ENCODE measurements at places on chromosomes 3 and 15. TPM values are rescaled to one million over a fixed set of nuclear protein-coding genes. Genes with fewer than 3 reads are reported as not detected.
A peak's percentile ranks its signal among the peaks of the same experiment; 100 is the strongest.

- peaks cover 32% of the 10 kb centered on the region for H3K4me1 ChIP-seq
- no peak overlapping the region for H3K4me3 ChIP-seq
- no peak for DNase-seq
- no peaks in the 10 kb centered on the region for H3K36me3 ChIP-seq
These were observed 4.6 kb upstream of the DAG1 start for GRCh38 chr3:49465270-49466034.

DNA sequence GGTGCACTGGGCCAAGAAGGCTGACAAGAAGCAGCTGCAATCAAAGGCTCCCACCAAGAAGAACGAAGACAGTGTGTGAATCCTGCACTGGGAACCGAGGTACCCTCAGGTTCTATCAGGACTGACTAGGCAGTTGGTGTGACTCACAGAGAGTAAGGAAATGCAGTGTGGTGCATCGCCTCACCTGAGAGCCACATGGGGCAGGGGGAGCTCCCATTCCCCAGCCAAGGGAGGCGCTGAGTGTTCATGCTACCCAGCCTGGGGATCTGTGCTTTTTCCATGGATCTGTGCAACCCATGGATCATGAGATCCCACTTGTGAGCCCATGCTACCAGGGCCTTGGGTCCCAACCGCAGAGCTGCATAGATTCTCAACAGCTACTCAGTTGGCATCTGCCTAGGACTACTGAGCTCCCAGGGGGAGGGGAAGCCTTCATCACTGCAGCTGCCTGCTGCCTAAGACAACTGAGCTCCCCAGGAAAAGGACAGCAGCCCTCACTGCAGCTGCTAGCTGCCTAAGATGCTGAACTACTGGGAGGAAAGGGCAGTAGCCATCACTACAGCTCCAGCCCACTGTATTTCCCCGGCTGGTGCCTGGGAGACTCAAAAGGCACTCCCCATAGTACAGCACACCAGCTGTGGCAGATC is 6.9 kb upstream of the PLSCR2 start:
- no peaks in the 10 kb centered on the region for H3K27me3 ChIP-seq
- H3K27ac ChIP-seq: no peak overlapping the region
- no peak overlapping the region for H3K4me3 ChIP-seq
- no peak for DNase-seq
- no peaks in the 10 kb centered on the region for H3K36me3 ChIP-seq

DNA sequence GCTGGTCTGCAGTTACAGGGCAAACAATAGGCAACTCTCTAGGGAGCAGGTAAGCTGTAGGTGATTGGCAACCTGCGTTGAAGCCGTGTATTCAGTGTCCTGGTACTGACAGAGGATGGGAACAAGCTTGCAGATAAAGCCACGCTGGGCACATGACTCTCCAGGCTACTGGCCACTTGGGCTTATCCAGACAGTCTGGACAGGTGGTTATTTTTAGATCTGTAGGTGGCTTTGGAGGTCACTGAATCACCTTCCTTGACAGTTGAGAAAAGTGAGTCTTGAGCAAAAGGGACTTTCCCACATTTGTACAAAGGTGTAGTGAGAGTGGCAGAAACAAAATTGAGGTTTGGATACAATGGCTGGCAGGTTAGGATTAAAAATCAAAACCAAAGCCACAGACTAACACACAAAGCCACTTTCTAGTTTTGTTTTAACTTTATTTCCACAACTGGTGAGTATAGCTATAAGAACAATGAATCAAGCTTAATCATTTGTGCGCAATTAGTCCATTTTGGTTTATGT is 22.3 kb upstream of the IL1RAP start:
- H3K27ac ChIP-seq: no peak overlapping the region
- H3K36me3 ChIP-seq: no peaks in the 10 kb centered on the region
- peaks cover 5% of the 10 kb centered on the region for H3K4me1 ChIP-seq
- no peak for DNase-seq

- no peaks in the 10 kb centered on the region for H3K36me3 ChIP-seq
- H3K27me3 ChIP-seq: no peaks in the 10 kb centered on the region
- no peak overlapping the region for H3K27ac ChIP-seq
- peaks cover 28% of the 10 kb centered on the region for H3K4me1 ChIP-seq
These were observed 111.5 kb downstream of the TBL1XR1 start for GRCh38 chr3:177085794-177086193.

DNA sequence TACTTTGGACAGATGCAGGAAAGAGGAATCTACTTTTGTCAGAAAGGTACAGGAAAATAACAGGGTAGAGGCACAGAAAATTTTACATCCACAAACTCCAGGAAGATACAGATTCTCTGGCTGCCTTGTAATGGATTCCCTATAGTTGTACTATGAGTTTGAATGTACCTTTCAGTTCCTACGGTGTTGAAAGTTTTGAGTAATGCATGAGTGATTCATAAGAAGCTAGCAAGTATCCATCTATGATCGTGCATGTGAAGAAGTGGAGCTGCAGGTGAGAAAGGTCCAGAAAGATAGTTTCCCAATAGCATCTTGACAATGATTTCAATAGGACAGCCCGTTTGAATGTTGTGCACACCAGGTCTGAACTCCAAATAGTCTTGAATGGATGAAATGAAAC is 786.5 kb upstream of the ROBO1 start:
- no peaks in the 10 kb centered on the region for H3K27me3 ChIP-seq
- H3K36me3 ChIP-seq: no peaks in the 10 kb centered on the region
- no peaks in the 10 kb centered on the region for H3K4me1 ChIP-seq
- H3K4me3 ChIP-seq: no peak overlapping the region
- H3K27ac ChIP-seq: no peak overlapping the region

DNA sequence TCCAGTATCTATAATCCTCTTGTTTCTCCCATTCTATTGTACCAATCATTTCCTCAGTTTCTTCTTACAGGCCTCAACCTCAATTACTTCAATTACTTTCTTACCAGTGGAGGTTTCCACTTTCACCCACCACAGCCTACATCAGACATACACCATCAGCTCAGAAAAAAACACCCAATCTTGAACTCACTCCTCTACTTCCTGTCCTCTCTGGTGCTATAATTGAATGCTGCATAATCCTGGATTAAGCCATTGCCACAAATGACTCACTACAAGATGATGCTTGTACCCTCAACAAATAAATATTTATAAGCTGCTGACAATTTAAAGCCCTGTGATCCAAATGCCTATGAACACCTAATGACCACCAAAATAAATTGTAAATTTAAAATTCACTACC is 18.5 kb downstream of the RYK start:
- H3K27ac ChIP-seq: no peak overlapping the region
- no peaks in the 10 kb centered on the region for H3K36me3 ChIP-seq
- peaks cover 82% of the 10 kb centered on the region for H3K4me1 ChIP-seq
- DNase-seq: no peak
- H3K4me3 ChIP-seq: no peak overlapping the region

DNA sequence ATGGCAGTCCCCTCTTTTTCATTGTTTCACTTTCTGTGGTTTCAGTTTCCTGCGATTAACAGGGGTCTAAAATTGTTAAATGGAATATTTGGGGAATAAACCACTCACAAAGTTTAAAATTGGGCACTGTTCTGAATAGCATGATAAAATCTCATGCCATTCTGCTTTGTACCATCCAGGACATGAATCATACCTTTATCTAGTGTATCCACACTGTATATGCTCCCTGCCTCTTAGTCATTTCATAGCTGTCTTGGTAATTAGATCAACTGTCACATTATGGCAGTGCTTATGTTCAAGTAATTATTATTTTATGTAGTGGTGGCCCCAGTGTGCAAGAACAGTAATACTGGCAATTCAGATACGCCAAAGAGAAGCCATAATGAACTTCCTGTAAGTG is 734.5 kb downstream of the ZPLD1 start:
- no peaks in the 10 kb centered on the region for H3K4me1 ChIP-seq
- H3K27ac ChIP-seq: no peak overlapping the region
- H3K4me3 ChIP-seq: no peak overlapping the region
- H3K27me3 ChIP-seq: no peaks in the 10 kb centered on the region

DNA sequence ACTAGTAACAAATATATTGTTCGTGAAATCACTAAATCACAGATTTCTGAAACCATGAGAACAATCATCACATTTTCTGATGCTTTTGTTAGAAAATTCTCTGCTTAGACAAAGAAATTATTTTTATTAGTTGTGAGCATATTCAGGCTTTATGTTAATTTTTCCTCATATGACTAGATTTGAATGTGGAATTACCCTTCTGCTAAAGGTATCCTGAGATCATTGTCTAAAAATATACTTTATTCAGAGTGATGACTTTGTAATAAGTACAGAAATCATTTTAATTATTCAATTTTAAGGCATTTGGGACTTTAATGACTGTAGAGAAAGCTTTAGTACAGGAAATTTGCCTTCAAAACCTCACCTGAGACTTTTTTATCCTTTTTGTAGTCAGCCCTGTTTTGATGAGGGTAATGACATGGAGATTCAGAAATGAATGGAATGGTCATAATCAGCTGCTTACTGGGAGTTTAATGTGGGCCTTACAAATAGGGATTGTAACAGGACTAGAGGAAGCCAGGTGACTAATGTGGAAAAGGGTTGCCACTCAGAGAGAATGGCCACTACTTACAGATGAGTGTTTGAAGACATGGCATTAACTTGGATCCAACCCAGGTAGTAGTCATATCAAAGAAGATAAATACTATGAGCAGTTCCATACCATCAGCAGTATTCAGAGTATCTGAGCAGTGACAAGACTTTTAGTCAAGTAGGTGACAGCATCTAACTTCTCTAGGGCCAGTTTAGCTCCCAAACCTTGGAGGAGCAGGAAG is 148.3 kb downstream of the MBNL1 start:
- peak overlapping the region; percentile 22 for H3K27ac ChIP-seq
- peaks cover 51% of the 10 kb centered on the region for H3K4me1 ChIP-seq
- no peaks in the 10 kb centered on the region for H3K27me3 ChIP-seq
- H3K4me3 ChIP-seq: no peak overlapping the region
- H3K36me3 ChIP-seq: peaks cover 70% of the 10 kb centered on the region

- H3K4me1 ChIP-seq: no peaks in the 10 kb centered on the region
- no peak overlapping the region for H3K27ac ChIP-seq
- DNase-seq: no peak
- no peaks in the 10 kb centered on the region for H3K36me3 ChIP-seq
These were observed 429.6 kb upstream of the MDFIC2 start for GRCh38 chr3:70742081-70742480.

DNA sequence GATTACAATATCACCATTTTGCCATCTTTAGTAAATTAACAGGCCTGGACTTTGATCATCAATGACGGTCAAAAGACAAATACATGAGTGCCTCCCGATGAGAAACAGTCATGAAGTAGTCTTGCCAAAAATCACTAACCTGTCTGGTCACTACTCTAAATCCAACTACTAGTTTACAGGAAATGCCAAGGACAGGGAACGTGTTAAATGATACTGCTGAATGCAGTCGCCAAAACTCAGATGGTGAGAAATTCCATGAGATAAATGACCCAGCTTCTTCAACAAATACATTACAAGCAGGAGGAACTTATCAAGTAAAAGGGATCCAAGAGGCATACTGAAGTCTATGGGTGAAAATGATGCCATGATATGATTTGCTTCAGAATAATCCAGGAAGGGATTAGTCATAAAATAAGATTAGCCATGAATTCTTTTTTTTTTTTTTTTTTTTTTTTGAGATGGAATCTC is 35.8 kb upstream of the ATP13A3 start:
- H3K4me1 ChIP-seq: peaks cover 3% of the 10 kb centered on the region
- H3K27ac ChIP-seq: no peak overlapping the region
- H3K4me3 ChIP-seq: no peak overlapping the region
- H3K36me3 ChIP-seq: no peaks in the 10 kb centered on the region
- H3K27me3 ChIP-seq: no peaks in the 10 kb centered on the region

DNA sequence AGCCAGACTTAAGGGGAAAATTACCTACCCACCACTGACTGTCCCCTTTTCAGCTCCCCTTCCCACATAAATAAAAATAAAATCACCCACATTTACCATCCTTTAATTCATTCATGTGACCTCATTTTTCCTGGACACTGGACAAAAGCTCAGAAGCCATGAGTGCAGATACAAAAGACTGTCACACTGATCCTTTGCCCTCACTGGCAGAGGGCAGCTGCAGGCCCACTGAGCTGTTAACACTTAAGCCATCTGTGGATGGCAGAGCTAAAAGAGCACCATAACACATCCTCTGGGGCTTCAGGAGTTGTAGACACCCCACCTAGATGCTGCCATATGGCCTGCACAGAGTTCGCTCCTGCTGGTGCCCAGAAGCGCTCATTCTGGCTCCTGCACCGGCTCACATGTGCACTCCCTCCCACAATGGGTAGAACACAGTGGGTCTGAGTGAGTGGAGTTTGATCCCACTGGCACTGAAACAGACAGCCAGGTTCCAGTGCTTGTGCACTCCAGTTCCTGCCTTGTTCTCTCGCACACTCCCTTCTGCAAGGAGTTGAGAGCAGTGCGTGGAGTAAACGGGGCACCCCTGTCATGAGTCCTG is 38.8 kb downstream of the EDC3 start:
- no peaks in the 10 kb centered on the region for H3K36me3 ChIP-seq
- DNase-seq: no peak
- peaks cover 49% of the 10 kb centered on the region for H3K4me1 ChIP-seq
- H3K27ac ChIP-seq: no peak overlapping the region
- no peaks in the 10 kb centered on the region for H3K27me3 ChIP-seq
- H3K4me3 ChIP-seq: no peak overlapping the region

DNA sequence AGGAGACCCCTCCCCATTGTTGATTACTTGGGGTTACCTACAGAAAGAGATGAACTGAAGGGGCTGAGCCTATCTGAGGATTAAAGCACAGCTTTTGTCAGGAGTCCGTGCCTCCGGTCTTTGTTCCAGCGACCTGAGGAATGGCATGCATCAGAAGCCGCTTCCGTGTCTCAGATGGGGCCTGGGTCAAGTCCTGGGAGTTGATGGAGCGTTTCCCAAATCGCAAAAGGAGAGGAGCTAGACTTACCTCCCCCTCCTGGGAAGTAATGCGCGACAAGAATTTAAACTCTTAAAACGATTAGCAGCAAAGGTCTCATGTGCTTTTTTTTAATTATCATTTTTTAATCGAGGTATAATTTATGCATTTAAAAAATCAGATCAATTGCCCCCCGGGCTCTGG is 983 bp upstream of the ALDH1A3 start:
- H3K36me3 ChIP-seq: no peaks in the 10 kb centered on the region
- H3K4me1 ChIP-seq: peaks cover 23% of the 10 kb centered on the region
- no peak for DNase-seq
- peak overlapping the region; percentile 72 for H3K4me3 ChIP-seq
- peaks cover 6% of the 10 kb centered on the region for H3K27me3 ChIP-seq

Gene CLSTN2
- 9.5 TPM for total RNA-seq

Gene PLSCR5
- total RNA-seq: not detected

Gene ARPP19
- 201 TPM for total RNA-seq

Gene GOLGA6D
- not detected for total RNA-seq

Gene TP63
- total RNA-seq: under 0.01 TPM

Gene DPPA2
- not detected for total RNA-seq

Gene SLC22A13
- 0.29 TPM for total RNA-seq

Gene LYZL4
- not detected for total RNA-seq

Gene C3orf70
- 54.0 TPM for total RNA-seq
